CD8-positive, alpha-beta memory T cell (primary cell): ENCODE measurements at places on chromosomes 5 and 9. TPM values are rescaled to one million over a fixed set of nuclear protein-coding genes. Genes with fewer than 3 reads are reported as not detected.

- no peak overlapping the region for H3K27ac ChIP-seq
- no peak for DNase-seq
- H3K27me3 ChIP-seq: no peaks in the 10 kb centered on the region
- peaks cover 25% of the 10 kb centered on the region for H3K4me1 ChIP-seq
Measured at GRCh38 chr9:123927625-123928532, 2.0 kb downstream of the DENND1A start.

CXCL14 gene
- total RNA-seq: not detected

- no peak for DNase-seq
- no peak overlapping the region for H3K27ac ChIP-seq
- H3K27me3 ChIP-seq: no peaks in the 10 kb centered on the region
- H3K36me3 ChIP-seq: no peaks in the 10 kb centered on the region
Measured at GRCh38 chr9:19927560-19927959, 138.7 kb upstream of the SLC24A2 start.

ACOT12 gene
- not detected for total RNA-seq

DNA sequence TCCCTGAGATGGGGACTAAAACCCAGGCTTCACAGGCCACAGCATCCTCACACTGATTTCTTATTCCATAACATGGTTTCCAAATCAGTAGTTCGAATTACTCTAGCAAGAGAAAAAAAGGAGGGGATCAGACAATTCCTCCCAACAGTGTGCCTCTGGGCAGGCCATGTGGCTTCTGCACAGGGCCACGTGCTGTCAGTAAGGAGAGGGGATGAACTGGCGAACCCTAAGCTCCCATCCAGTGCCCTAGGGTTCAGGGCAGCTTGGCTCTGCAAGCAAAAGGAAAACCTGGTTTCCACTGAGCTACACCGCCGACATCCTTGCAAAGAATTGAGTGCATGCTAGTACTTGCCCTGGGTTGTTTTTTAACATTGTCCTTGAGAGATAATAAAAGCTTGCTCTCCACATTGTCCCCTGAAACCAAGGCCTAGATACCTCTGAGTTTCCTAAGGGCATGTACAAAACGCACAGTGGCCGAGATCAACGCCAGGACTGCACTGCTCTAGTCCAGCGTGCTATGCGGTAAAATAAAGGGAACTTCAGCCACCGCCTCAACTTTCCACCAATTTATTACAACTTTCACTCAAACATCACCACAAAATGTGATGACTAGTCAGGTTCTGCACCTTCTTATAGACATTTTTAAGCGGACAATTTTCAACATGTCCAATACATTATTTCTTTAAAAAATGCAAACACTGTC, 4.5 kb downstream of the CAMSAP1 start:
- no peak overlapping the region for H3K27ac ChIP-seq
- DNase-seq: no peak
- no peaks in the 10 kb centered on the region for H3K36me3 ChIP-seq

GRCh38 chr5:142183561-142183960, 75.0 kb downstream of the NDFIP1 start:
- no peaks in the 10 kb centered on the region for H3K27me3 ChIP-seq
- H3K4me1 ChIP-seq: no peaks in the 10 kb centered on the region
- H3K27ac ChIP-seq: no peak overlapping the region
- no peak overlapping the region for H3K4me3 ChIP-seq
- no peaks in the 10 kb centered on the region for H3K36me3 ChIP-seq

DNA sequence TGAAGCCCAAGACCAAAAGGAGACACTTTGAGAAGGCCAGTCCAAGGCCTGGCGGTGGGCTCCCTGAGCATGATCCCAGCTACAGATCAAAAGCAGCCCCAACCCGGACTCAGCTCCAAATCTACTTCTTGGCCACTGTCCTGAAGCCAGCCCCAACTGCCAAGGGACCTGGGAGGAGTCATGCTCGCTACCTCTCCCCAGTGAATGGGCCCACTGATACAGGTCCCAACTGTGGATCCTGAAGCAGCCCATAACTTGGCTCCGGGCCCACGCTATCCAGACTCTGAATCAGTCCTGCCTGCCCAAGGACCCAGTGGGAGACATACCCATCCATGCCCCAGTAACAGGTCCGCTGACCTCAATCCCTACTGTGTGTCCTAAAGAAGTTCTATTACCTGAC, 1545.3 kb upstream of the C9orf72 start:
- no peak for DNase-seq
- no peaks in the 10 kb centered on the region for H3K27me3 ChIP-seq
- no peaks in the 10 kb centered on the region for H3K4me1 ChIP-seq
- no peak overlapping the region for H3K4me3 ChIP-seq
- no peak overlapping the region for H3K27ac ChIP-seq

UBE2QL1 gene
- total RNA-seq: not detected
